ENCODE measurements at places on chromosomes 3 and 15.

GRCh38 chr15:57203906-57204305, 172.4 kb upstream of the CGNL1 start:
- no peak for DNase-seq

- no peak for DNase-seq
Measured at GRCh38 chr3:56314842-56315241, 153.4 kb downstream of the ERC2 start.

GRCh38 chr3:182035324-182035723, 323.6 kb downstream of the SOX2 start:
- DNase-seq = no peak

DNA sequence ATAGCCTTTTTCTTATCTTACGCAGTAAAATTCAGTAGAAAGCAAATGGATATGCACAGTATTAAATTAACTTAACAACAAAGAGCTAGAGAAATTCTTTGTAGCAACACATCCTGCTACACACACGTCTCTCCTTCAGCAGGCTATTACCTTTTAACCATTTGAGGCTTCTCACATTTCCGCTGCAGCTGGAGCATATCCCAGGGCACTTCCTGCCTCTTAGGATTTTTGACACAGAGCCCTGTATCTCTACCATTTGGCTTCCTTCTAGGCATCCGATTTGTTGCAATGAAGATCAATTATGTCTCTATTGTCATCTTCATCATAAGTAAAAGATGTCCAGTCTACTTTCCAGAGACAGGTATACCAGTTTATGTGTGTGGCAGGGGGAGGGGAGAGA, 292.4 kb upstream of the CBLB start:
- DNase-seq = no peak

- DNase-seq = no peak
Measured at GRCh38 chr15:72770673-72771328, 12.8 kb downstream of the ADPGK start.

- DNase-seq = no peak
Measured at GRCh38 chr3:56339671-56340070, 128.6 kb downstream of the ERC2 start.

GRCh38 chr3:173708191-173708590, 310.6 kb downstream of the NLGN1 start:
- no peak for DNase-seq

GRCh38 chr15:23823508-23823907, 136.4 kb upstream of the NDN start:
- DNase-seq = no peak

- no peak for DNase-seq
Measured at GRCh38 chr15:70057931-70058641, 39.6 kb downstream of the TLE3 start.

DNA sequence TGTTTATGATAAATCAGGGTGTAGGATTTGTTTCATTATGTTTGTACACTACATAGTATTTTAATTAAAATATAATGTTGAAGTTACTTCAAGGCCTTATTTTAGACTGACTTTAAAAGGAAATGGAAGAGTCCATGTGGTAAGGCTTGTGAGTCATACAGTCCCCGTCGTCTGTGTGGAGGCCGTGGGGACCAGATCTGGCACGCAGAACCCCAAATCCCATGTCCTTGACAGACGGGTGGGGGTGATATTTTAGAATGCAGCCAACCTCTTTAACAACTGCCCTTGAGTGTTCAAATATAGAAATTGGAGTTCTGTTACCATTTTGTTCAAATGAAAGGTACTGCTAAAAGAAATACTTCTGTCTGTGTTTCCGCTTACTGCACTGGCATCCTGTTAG, 35.8 kb downstream of the ABHD17C start:
- no peak for DNase-seq

- no peak for DNase-seq
Measured at GRCh38 chr3:55162031-55162795, 234.4 kb upstream of the LRTM1 start.

DNA sequence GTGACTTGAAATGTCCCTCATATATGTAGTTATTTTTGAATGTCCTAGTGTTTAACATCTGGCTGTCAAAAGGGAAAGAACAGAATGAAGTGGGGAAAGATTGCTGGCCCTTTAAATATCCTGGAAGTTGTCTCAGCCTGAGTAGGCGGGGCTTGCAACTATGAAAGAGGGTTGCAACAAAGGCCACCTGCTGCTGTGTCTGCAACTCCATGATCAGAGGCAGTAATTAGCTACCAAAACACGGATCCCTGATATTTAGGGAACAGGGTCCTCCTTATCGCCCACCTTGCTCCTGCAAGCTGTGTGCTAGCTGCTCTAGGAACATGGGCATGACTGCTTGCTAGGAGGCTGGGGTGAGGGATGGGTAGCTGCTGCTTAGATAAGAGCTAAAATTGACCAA, 100.2 kb upstream of the CFAP20DC start:
- no peak for DNase-seq

GRCh38 chr3:165749821-165750220, 87.4 kb downstream of the BCHE start:
- DNase-seq = no peak

All from stimulated activated effector memory CD8-positive, alpha-beta T cell treated with anti-CD3 and anti-CD28 coated beads, Interleukin-12 subunit alpha, Interleukin-12 subunit beta, amount 100 ng/mL, for 72 hours (primary cell).